ENCODE measurements at places on chromosomes 1 and 21.

DNA sequence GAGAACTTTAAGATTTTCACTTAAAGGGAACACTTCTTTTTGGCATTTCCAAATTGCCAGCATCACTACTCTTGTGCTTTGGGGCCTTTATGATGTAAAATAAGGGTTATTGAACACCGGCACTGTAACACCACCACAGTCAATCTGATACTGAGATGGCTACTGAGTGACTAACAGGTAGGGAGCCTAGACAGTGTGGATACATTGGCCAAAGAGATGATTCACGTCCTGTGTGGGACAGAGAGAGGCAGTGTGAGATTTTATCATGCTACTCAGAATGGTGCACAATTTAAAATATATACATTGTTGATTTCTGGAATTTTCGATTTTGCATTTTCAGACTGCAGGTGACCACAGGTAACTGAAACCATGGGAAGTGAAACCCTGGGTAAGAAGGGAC, 261.6 kb downstream of the SPATA17 start:
- no peak for DNase-seq

DNA sequence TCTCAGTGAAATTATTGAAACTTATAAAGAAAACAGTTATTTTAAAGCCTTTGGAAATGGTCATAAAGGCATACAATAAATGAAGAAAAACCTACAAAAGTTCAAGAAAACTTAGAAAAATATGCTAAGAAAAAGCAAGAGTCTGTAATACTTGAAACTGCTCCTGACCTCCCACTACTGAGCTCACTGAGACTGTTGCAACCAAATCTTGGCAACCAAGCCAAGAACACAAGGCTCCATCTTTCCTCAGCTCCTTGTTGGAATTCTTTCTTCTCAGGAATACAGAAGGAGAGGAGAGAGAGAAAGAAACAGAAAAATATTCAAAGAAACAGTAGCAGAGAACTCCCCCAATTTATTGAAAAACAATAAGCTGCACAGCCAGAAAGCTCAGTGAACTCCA, 160.5 kb downstream of the RASAL2 start:
- no peak for DNase-seq

DNA sequence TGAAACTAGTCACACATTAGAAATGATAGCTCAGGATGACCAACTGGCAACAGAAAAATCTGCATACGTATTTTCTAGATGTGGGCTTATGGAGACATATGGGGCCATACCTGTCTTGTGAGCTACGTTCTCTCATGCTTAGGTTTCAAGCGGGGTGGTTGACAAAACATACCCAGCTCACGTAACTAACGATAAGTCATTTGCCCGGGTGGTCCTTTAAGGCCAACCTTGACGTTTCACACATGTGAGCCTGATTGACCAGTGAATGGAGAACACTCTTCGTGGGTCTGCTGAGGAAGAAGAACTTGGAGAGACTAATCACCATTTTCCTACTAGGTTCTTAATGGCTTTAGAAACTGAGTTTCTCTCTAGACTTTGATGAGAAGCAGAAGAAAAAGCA, 13.5 kb upstream of the RCSD1 start:
- no peak for DNase-seq

- DNase-seq: no peak
These were observed 45.4 kb downstream of the GRHL3 start for GRCh38 chr1:24364605-24364974.

GRCh38 chr21:14554948-14555347, 8.8 kb upstream of the SAMSN1 start:
- DNase-seq: no peak

GRCh38 chr1:205420938-205421337, 918 bp downstream of the LEMD1 start:
- no peak for DNase-seq

DNA sequence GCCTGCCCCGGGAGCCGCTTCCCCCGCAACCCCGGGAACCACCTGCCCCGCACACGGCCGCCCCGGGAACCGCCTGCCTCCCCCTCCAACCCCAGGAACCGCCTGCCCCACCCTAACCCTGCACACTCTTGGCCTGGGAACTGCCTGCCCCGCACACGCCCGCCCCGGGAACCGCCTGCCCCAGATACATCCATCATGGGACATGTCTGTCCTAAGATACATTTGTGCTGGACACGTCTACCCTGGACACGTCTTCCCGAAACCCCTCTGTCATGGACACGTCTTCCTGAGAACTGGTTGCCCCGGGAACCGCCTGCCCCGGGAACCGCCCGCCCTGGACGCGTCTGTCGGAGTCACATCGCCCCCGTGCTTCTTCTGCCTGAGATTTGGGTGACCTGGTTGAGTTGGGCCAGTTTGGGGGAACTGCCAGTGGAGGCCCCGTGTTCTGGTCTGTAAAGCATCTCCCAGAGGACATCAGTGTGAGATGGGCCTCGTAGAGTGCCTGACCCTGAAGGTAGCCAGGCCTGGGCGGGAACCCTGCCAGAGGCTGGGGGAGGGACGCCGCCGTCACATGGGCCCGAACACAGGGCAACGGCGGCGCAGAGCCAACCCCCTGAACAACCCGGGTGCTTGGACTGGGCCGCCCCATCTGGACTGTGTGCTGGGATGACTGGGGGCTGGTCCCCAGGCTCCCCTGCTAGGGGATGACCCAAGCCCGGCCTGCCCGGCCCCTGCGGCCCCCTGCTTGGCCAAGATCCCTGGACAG, 3.6 kb downstream of the PERM1 start:
- DNase-seq: no peak

GRCh38 chr1:204494281-204495077, at the start of gene PIK3C2B:
TSS of gene PIK3C2B (minus strand) at chr1:204494805. CDS start at chr1:204469802, 25,003 bp downstream.
- peak; percentile 73 for DNase-seq

GRCh38 chr21:43348801-43349261, 78.1 kb downstream of the SIK1 start:
- no peak for DNase-seq

DNA sequence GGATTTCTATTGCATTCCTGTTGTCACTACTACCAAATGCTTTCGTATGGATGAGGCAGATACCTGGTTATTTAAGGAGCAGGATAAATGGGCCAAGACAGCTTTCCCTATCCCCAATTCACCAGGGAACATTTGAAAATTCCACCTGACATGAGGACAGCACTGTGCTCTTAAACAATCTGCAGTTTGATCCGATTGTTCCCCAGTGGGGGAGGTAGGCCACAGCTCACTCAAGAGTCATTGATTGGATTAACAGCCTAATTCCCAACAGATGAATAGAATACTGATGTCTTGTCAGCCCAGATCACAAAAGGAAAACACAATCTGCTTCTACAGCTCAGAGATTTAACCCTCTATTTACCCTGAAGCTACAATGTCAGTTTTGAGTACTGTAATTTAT, 123.9 kb downstream of the LHX4 start:
- DNase-seq: no peak

GRCh38 chr1:47036764-47037163, 13.3 kb downstream of the CYP4X1 start:
- DNase-seq: no peak
